ENCODE measurements at places on chromosomes 12 and 14.

DNA sequence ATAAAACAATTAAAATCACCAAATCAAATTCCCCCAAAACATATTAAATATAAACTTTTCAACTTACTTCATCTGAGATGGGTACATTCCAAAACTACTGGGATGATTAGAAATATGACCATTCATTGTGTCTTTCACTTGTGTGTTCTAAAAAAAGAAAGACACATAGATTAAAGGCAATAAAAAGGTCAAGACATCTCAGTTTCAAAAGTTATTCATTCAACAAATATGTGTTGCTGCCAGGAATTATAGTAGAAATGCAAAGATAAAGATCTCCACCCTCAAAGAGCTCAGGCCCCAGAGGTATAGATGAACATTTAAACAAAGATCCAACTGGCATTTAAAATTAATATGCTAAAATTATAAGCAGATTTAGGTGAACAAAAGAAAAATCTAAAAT, 106.4 kb downstream of the EPS8 start:
- no peak for DNase-seq

GRCh38 chr12:93361151-93361919, 16.4 kb upstream of the NUDT4 start:
- no peak for DNase-seq

- DNase-seq, result no peak
Observed at GRCh38 chr12:81206429-81206828, 128.6 kb downstream of the ACSS3 start.

GRCh38 chr12:93742110-93742934, 65.1 kb downstream of the CRADD start:
- peak; percentile 27 for DNase-seq

DNA sequence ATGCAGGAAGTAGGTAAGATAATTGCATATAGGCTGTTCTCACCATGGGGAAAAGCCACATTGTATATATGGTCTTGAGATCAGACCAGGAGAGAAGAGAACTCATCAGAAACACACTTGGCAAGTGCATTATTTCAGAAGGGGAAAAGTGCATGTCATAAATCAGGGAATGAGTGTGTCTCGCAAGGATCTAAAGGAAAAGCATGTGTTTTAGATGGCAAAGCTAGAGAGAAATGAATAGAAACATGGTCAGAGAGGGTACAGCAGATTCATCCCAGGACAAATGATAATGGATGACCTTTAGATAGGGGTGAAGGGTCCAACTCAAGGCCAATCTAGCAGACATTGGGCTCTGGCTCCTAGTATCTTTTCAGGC, 230.2 kb upstream of the NAV3 start:
- no peak for DNase-seq

DNA sequence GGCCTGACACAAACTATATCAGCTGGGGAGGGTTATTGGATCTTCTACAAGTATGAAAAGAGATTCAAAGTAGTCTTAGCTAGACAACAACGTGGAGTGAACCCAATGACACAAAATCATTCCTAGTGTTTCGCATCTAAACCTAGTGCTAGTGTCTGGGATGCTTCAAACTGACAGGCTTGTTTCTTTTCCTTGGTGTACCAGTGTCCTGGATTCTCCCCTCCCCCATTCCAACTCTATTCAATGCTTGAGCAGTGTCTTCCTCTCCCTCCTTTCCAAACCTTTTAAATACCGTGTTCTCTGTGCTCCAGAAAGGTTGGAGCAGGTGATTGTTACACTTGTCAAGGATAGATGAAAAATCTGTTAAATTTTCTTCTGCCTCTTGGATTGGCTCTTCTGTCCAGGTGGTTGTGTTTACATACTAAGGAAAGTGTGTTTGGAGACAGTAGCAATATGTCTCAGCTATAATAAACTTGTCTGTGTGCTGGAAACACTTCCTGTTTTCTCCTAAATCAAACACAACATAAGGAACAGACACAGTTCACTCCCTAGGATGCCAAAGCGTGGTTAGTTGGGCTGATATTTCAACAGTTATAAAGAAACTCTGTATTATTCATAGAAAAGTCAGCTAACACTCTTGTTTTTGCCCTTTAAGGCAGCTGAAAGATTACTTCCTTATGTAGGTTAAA, 14.4 kb upstream of the GUCY2C start:
- no peak for DNase-seq

GRCh38 chr14:74207943-74208342, 31.3 kb upstream of the VSX2 start:
- no peak for DNase-seq

- no peak for DNase-seq
Observed at GRCh38 chr14:65850429-65851135, 438.1 kb downstream of the FUT8 start.

- DNase-seq, result no peak
Observed at GRCh38 chr12:81639196-81639595, 120.0 kb downstream of the PPFIA2 start.

DNA sequence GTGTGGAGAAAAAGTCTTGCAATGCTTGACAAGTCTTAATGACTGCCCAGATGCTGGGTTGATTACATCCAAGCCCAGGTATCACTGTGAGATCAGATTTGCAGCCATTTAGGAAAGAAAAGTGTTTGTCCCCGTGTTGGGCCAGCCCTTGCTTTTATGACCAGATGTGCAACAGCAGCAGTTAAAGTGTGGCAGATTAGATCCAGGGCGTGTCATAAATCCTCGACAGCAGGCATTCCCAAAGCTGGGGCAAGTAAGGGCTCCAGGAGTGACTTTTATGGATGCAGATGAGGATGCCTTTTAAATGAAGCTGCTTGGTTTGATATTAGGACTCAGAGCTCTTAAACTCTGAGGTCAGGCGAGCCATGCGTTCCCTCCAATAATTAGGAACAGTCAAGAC, 1.7 kb downstream of the SMOC1 start:
- no peak for DNase-seq

DNA sequence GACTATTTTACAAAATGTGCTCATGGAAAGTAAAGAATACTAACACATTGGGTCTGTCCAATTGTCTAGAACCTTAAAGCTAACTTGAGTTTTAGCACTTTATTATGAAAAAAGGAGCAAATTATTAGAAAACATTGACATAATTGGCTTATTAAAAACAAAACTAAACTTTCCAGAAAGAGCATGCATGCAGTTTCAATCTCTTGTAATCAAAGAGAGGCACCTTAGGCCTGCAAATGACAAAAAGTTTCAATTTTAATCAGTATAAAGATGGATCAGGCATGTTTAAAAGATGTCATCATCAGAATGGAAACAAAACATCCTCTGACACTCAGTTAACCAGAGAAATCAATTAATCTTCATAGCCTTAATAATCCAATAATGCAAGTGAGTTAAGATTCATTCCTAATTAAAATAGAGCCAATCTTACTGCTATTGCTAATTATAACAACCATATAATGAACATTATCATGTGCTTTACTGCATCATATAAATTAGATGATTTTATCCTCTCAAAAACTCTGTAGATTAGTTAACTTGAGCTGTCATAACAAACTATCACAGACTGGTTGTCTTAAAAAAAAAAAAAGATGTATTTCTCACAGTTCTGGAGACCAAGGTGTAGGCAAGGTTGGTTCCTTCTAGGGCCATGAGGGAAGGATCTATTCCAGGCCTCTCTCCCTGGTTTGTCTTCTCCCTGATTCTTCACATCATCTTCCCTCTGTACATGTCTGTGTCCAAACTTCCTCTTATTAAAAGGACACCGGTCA, 131.4 kb downstream of the RPAP3 start:
- DNase-seq, result no peak

GRCh38 chr12:60281522-60281921, 685.7 kb downstream of the SLC16A7 start:
- DNase-seq, result no peak

DNA sequence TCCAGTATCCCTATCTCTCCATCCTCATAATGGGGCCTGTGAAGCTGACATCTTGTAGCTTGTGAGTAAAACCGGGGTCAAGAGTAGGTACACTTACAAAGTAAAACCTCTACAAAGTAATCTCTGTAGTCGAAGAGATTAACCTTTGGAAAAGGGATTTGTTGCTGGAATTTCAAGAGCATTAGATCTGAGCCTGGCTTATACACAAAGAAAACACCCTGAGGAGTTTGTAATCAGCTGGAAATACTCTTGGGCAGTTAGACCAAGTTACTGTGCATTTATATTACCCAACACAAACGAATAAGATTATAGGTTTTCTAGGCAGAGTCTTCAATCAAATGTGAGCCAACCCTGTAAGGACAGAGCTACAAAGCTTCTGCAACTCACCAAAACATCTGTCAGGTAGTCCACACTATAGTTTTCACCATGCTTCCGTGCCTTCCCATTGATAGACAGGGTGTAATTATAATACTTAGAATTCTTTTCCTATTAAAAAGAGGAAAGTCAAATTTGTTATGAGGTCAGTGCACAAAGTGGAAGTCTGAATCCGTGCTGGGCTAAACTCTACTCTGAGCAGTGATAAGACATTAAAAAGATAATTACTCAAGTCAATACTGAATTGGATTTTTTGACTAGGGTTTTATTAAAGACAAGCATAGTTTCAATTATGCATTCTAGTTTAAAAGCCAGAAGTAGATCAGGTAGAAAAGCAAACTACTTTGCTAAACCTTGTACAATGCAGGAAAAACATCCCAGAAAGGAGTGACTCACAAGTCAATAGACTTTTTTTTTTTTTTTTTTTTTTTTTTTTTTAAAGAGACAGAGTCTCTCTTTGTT, 14.6 kb downstream of the GNS start:
- DNase-seq, result no peak

DNA sequence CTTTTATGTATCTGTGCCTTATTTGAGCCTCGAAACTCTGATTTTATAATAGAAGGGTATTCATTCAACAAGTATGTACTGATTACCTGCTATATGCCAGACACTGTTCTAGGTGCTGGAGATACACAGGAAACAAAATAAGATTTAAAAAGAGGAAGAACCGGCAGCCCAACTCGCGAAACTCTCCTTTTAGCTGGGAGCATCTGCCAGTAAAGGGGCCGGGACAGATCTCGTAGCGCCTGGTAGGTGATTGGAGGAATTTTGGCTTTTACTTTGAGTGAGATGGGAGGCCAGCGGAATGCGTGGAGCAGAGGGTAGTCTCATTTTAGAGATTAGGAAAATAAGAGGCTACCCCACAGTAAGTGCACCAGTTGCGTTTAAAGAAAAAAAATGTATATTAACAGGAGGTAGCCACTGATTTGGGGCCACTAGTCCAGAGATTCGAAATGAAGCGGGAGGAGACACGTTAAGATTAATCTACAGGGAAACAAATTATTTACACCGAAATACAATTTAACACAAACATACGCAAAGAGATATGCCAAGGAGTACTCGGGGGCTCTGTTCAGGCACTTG, 520 bp upstream of the MON2 start:
- DNase-seq, result peak; percentile 36

Measured in C1 segment of cervical spinal cord (tissue), 14 donors.